ENCODE measurements at places on chromosomes 1 and 21. TPM values are rescaled to one million over a fixed set of nuclear protein-coding genes. Genes with fewer than 3 reads are reported as not detected.

RPE65 gene
- not detected for total RNA-seq

DNA sequence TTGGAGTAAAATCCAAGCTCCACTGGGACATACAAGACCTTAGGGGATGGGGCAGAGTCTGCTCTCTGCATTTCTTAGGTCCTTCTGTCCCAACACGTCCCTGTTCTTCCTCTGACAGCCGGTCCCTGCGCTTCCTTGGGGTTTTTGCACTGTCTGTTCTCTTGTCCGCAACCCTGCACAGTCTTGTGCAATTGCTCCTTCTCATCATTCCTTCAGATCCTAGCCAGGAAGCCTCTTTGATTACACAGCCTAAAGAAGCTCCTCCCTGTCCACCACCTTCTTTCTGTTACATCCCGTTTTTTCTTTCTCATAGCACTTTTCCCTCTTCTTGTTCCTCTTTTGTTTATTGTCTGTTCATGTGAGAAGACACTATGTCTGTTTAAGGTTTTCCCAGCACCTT, 19.9 kb downstream of the ACOT11 start:
- DNase-seq, result no peak

- no peak for DNase-seq
Measured at GRCh38 chr1:200262326-200262965, 147.4 kb downstream of the ZNF281 start.

NEGR1 gene
- 50.8 TPM for total RNA-seq

DNA sequence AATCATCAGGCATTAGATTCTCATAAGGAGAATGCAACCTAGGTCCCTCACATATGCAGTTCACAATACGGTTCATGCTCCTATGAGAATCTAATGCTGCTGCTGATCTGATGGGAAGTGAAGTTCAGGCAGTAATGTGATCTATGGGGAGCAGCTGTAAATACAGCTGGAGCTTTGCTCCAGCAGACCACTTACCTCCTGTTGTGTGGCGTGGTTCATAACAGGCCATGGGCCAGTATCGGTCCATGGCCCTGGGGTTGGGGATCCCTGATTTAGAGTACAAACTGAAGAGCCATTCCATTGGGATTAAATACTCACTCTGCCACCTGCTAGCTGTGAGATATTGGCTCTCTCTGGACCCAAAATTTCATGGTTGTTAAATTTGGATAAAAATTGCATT, 244.6 kb upstream of the POGK start:
- no peak for DNase-seq

GRCh38 chr1:112628516-112628915, 8.9 kb downstream of the CAPZA1 start:
- no peak for DNase-seq

DNA sequence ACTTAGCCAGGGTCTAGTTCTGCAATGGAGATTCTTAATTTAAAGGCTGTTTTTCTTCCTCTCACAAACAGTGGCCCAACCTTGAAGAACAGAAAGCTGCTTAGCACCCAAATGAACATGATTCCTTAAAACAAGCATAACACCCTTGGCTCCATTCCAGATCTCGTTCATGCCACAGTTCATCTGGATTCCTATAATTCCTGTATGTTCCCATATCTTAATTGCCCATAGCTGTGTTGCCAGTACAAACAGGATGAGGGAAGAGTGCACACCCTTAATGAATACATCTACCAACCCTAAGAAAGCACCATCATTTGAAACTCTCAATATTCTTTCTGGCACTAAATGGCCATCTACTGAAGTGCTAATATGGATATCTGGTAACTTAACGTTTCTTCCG, 45.5 kb downstream of the TGFB2 start:
- no peak for DNase-seq

DNA sequence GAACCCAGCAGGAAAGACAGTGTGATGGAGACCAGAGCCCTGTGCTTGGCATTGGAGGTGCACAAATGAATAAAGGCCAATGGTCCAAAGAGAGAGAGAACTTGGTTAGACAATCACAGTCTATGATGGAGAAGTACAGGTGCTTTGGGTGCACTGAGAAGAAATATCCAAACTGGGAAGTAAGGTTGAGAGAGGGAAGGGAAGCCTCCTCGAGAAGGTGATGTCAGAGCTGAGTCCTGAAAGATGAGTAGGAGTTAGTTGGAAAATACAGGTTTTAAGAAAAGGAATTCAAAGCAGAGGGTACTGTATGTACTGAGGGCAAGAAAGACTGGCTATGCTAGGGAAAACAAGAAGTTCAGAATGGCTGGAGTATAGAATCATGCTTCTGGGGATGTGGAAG, 94.1 kb upstream of the CD53 start:
- no peak for DNase-seq

DNA sequence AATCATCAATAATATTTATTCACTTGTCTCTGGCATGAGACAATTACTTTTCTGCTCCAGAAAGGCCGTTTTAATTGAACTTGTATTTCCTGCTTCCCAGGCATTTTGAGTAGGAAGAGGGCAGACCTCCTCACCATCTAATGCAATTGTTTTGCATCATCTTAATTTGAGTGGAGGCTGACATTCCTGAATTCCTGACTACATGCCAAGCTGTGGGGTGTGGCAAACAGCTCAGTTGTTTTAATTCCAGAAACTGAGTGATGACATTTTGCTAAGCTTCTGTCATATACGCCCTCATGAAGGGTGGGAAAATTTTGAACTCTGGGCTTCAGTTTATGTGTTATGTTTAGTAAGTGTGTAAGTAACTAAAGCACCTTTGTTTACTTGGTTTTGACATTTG, 125.4 kb upstream of the USP25 start:
- DNase-seq, result no peak

DNA sequence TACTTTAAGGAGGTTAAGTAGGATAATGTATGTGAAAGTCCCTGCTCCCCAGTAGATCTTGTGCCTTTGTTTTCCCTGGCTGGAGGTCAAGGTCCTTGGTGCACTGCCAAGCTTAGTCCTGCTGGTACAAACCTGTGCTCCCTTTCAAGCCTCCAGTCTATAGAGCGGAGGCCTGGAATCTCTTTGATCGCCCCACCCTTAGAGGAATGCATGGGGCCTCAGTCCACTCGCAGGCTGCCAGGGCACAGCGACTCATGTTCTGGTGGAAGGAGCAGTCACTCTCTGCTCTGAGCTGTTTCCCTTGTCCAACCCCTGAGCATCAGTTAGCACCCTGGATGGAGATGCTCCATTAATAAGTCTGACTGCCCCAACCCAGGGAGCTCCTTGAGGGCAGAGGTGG, 121.8 kb downstream of the HMGB4 start:
- no peak for DNase-seq

SPRR2D gene
- not detected for total RNA-seq

- no peak for DNase-seq
Measured at GRCh38 chr1:21297975-21298374, 7.7 kb upstream of the ECE1 start.

- no peak for DNase-seq
Measured at GRCh38 chr21:33441489-33442477, 38.0 kb downstream of the TMEM50B start.

DNA sequence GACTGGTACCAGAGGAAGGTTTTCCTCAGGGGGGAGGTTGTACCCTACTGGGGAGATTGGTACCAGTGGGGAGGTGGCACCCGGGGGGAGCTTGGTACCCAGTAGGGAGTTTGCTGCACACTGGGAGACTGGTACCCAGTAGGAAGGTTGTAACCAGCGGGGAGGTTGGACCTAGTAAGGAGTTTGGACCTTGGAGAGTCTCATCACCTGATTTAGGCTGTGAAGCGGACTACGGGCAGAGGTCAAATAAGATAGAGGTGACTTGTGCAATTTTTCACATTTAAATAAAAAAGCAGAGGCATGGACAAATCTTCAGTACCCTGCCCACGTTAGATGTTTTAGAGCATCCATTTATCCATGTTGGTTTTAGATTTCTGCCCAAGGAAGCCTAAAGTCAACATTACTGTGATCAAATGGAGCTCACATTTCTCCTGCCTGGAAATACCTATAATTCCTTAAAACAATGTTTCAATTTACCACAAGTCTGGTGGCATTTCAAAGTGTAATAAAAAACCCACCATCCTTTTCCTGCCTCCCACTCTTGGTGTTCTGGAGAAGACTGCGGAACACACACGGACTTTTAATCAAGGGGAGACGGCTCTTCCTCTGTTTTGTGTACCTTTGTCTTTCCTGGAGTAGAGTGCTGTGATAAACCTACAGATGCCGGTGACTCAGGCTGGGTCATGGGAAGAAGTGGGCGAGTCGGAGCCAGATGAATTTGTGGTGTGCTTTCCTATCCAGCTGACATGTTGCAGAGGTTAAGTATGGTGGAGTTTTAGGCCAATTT, 36.2 kb upstream of the MRPS6 start:
- DNase-seq, result no peak

RAB4A gene
- 29.5 TPM for total RNA-seq

GRCh38 chr1:212107481-212107880, 71.9 kb downstream of the DTL start:
- DNase-seq, result no peak

GRCh38 chr1:54267815-54268761, 68.1 kb downstream of the MRPL37 start:
- DNase-seq, result no peak

DNA sequence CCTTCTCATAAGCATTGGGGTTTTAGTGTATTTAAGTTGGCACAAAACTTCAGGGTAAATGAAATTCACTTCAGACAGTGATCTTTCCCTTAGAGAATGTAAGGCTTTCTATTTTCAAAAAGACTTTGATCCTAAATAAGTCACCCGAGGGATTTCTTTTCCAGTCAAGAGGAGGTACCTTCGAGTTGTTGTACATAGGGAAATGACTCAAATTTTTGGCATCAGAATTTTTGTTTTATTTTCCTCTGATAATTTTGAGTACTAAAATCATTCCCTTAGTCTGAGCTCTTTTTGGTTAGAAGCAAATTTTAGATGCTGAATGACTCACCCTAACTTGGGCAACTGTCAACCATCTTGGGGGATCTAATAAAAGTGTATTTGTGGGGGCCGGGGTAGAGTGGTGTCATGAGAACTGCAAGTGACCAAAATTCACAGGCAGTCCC, 193.9 kb downstream of the DHRS3 start:
- DNase-seq, result no peak
